Activated T-cell treated with anti-CD3 and anti-CD28 coated beads, Interleukin-2, amount 50 U/mL, for 1 hour (primary cell): ENCODE measurements at places on chromosomes 5 and 9.

- no peak for DNase-seq
Observed at GRCh38 chr5:130479045-130479804, 575.0 kb downstream of the CHSY3 start.

GRCh38 chr9:72633966-72634365, 112.6 kb downstream of the TMC1 start:
- no peak for DNase-seq

DNA sequence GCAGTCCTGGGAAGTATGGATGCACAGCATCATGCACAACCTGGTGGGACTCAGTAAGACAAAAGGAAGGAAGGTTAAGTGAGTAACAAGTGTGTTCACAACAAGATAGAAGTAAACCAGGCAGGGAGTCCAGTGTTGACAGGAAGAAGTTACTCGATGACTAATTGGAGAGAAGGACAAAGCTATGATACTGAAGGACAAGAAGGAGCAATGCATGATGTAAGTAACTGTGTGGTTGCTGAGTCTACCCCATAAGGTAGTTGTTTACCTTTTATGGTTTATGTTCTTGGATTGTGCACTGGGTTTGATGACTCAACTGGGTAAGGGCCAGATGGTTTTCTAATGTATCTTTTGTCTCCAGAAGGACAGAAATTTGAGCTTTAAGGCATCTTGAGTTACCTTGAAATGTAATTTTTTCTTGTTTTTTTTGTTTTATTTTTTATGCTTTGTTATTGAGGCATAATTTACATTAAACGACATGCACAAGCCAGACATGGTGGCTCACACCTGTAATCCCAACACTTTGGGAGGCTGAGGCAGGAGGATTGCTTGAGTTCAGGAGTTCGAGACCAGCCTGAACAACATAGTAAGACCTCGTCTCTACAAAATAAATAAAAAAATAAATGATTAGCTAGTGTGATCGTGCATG, 89.2 kb upstream of the CAST start:
- no peak for DNase-seq

- DNase-seq, result no peak
Observed at GRCh38 chr9:32954642-32955041, 46.8 kb downstream of the APTX start.

- DNase-seq, result no peak
Observed at GRCh38 chr5:121296356-121296755, 555.3 kb upstream of the FTMT start.

DNA sequence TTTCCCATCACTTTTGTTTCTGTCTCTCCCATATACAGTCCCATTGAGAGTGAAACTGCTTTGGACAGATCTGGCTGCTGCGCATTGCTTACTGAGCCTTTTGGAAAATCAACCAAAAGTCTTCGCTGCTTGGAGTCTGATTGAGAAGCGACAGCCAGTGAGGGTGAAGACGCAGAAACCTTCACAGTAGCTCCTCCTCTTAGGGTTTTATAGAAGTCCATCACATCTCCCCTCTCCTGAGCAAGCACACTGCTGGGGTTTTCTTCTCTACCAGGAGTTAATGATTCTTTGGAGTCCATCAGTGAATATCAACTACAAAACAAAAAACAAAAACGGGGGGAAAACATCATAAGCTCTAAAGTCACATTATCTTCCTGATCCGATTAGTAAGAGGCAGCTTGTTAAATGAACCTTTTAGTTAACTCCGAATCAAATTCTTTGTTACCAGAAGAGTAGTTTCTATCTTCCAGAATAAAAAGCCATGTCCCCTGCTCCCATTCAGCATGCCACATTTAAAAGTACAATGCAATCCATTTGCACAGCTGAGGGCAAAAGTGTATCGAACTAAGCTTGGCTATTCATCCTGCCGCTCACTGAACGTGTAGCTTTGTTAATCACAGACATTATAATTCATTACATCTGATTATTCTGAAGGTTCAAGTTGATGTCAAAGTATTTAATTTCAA, 2.8 kb downstream of the NR3C1 start:
- no peak for DNase-seq

DNA sequence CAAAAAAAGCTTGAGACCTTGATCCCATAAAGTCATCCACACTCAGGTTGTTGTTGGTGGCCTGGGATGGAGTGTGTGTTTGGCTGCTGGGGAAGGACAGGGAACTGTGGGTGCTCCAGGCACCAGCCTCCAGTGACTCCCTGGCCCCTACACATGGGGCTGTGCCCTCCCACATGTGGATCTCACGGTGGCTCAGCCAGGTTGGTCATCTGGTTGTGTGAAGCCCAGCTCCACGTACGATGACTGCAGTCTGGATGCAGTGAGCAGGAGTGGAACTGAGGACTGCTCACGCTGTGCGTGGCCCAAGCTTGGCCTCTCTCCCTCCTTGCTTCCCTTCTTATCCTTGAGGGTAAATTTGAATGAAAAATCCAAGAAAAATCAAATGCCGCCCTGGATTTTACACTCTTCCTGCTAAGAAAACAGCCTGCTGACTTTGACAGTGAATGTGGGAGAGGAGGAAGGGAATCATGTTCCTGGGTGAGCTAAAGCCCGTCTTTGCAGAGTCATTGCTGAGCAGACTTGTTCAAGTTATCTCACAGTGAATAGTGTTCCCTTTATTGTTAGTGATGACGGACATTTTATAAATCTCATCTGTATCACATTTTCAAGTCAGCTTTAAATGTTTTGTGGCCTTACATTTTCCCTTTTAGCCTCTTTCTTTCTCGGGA, 65.1 kb upstream of the CACNA1B start:
- no peak for DNase-seq

DNA sequence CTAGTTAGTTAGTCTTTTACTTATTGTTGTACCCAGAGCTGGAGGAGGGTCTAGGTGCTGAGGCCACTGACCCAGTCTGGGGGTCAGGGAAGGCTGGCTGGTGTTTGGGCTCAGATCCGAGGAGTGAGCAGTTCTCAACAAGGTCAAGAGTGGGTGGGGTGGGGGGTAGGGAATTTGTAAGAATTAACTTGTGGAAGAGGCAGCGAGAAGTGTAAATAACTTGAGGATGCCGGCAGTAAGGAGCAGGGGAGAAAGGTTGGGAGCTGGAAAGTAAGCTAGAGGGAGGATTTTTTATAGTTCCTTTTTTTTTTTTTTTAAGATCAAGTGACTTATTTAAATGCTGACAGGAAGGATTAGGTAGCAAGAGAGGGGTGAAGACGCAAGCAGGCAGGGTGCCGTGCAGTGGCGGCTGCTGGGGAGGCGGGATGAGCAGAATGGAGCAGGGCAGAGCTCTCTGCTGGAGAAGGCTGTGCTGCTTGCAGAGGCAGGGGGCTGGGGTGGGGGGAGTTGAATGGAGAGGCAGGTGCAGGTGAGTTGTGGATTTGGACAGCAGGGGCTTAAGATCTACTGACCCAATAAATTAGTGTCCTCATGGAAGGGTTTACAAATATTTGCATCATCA, 35.3 kb upstream of the SMIM32 start:
- no peak for DNase-seq

- DNase-seq, result no peak
Observed at GRCh38 chr5:31963358-31964006, 210.6 kb downstream of the GOLPH3 start.

DNA sequence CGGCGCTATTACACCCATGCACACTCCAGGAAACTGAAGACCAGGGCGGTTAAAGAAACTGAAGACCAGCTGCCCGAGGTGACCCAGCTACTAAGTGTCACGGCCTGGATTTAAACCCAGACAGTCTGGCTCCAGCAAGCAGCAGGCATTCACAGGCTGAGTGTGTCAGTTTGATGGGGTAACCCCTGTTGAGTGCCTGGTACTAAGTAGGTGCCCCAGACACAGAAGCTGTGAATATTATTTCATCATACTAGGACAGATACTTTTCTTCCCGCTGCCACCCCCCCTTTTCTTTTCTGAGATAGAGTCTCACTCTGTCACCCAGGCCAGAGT, 7.3 kb downstream of the ENG start:
- no peak for DNase-seq

GRCh38 chr5:139911425-139912120, 116.0 kb downstream of the PSD2 start:
- no peak for DNase-seq

- no peak for DNase-seq
Observed at GRCh38 chr5:170882345-170882744, 20.5 kb downstream of the RANBP17 start.

- DNase-seq, result no peak
Observed at GRCh38 chr9:121218357-121219027, 16.8 kb upstream of the RAB14 start.

DNA sequence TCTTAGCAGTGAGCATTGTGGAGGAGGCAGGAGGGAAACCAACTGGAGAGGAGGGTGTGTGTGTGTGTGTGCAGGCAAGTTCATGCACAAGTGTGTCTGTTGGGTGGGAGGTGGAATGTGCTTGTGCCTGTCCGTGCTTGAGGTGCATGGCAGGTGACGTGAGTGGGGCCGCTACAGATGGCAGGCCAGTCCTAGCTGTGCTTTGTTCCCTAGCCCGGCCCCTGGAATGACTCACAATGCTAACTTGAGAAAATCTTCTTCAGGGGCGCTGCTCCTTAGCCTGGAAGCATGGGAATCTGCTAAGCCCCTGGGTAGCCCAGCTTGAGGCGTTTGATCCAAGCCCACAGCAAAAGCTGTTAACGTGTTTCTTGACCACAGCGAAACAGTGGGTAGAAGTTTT, 25.0 kb upstream of the DMRT2 start:
- no peak for DNase-seq

DNA sequence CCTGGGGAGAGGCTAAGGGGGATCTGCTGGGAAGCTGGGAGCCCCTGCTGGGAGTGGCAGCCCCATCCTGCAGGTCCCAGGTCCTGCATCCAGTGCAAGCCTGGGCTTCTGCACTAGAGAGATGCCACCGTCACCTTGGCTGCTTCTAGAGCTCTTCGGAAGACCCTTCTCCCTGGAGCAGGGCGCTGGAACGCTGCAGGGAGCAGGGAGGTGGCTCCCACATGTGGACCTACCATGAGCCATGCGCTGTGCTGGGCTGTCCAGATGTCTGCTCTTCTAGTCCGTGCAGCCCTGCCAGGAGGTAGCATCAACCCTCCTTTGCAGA, 90.9 kb upstream of the PHYKPL start:
- DNase-seq, result no peak

- peak; percentile 22 for DNase-seq
Observed at GRCh38 chr5:16178745-16179372, 732 bp downstream of the MARCHF11 start.

DNA sequence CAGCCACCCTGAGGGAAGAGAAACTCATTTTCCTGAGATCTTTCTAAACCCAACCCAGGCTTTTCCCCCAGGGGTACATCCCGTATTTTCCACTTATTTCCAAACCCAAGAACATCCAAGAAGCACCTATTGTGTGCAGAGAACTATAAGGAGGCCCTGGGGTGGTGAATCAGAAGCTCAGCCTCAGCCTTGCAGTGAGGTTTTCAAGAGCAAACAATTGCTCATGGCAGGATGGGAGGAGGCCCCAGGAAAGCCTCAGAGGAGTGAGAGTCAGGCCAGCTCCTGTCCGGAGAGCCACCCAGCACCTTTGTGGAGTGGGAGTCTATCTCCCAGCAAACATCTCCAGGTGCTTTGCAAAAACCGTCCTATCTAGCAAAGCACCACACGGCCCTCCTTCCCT, 19.2 kb downstream of the NIPAL4 start:
- no peak for DNase-seq

GRCh38 chr5:125582352-125582751, 835.9 kb upstream of the ZNF608 start:
- no peak for DNase-seq

DNA sequence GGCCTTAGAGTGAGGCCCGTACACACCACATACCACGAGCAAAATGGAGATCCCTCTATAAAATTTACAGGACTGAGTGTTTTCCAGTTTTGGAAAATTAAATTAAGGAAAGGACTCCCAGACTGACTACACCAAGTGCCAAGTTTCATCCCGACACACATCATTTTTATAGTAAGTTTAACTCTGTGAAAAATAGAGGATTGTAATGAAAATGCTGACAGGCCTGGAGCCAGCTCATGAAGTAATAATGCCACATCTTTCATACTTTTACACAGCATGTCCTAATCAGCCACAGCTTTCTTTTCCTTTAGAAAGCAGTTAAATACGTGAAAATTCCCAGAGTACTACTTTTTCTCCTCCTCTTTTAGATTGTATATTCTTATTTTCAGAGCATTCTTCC, 169.2 kb downstream of the SAXO1 start:
- no peak for DNase-seq
